ENCODE measurements at places on chromosomes 3 and 15.

- no peak for DNase-seq
Measured at GRCh38 chr3:100531093-100531492, 38.7 kb downstream of the TMEM45A start.

GRCh38 chr3:18670759-18671158 is 245.6 kb upstream of the SATB1 start:
- DNase-seq: no peak

DNA sequence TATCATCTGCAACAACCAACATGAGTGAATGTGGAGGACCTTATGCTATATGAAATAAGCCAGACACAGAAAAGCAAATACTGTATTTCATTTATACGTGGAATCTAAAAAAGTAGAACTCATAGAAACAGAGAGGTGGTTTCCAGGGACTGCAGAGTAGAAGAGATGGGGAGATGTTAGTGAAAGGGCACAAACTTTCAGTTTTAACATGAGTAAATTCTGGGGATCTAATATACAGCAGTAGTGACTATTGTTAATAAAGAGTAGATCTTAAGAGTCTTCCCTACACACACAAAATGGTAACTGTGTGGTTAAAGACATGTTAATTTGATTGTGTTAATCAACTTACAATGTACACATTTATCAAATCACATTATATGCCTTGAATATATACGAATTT is 20.9 kb upstream of the MELTF start:
- DNase-seq: no peak

GRCh38 chr3:79038636-79039035 is 729.2 kb downstream of the ROBO1 start:
- DNase-seq: no peak

- DNase-seq: no peak
Measured at GRCh38 chr3:25783661-25784512, 644 bp upstream of the NGLY1 start.

- no peak for DNase-seq
Measured at GRCh38 chr3:72153477-72154314, 368.7 kb upstream of the PROK2 start.

DNA sequence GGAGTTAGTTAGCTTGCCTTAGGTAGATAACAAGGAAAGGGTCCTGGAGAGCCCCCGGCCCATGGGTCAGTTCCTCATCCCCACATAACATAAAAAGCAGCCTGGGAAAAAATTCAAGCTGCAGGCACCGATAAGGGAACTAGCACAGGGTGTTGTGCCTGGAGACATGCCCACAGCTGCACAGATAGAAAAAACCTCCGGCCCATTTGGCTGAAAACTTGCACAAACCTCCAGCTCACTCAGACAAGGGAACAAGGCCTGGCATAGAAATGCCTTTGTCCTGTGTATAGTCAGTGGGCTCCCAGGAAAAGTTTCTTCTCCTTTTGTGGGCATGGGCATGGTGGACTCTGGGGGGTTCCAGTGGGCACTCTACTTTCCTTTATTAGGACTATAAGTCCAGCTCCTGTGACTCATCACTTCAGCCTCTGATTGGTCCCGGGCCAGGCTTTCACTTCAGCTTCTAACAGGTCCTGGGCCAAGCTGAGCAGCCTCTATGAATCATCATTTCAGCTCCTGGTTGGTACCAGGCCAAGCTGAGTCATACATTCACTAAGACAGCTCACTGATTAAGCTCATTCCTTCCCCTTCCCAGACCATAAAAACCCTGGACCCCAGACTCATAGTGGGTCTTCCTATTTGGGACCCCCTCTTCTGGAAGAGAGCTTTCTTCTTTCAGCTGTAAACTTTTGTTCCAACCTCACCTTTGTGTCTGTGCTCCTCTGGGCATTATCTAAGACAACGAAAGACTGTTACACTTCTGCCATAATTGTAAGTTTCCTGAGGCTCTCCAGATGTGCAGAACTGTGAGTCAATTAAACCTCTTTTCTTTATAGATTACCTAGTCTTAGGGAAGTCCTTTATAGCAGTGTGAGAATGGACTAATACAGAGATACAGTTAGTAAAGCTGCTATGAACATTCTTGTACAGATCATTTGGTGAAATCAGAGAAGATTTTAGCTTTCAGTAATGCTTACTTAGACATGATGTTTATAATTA is 348.0 kb upstream of the DPPA4 start:
- DNase-seq: no peak

- no peak for DNase-seq
Measured at GRCh38 chr3:72105306-72105705, 320.4 kb upstream of the PROK2 start.

DNA sequence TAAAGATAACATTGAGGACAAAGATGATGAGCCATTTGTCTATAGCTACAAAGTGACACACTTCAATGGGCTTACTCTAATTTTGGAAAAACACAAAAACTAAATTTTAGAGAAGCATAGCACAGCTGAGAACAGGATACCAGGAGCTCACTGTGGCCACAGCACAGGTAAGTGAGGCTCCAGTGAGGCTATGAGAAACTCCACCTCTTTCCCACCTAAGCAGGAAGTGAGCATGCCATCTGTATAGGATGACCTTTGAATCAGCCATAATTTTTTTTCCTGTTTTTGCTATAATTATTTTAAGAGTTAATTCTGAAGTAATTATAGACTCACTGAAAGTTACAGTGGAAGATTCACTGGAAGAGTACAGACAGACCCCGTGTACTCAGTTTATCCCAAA is 82.1 kb upstream of the DCLK3 start:
- no peak for DNase-seq

DNA sequence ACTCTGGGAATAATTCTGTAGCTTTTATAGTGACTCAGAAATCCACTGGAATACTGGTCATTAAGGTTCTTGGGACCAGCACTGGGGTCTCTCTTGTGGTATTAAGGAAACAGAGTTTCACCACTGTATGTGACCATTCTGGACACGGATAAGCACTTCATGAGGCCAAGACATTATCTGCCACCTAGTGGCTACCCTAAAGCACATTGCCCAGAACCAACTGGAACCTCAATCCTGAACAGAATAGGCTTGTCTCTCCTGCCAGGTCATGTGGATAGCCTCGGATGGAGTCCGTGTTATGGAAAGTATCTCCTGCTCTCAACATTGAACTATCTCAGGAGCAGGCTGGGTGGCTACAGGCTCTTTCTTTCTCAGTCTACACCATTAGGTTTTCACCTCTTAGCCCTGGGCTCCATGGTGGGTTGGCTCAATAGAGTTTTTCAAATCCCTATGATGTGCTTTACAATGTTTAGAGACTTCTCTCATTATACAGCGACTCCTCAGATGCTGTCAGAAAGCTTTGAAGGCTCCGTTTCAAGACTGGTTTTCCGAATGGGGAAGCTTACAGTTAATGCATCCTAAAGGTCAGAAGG is 167.6 kb upstream of the ST8SIA2 start:
- no peak for DNase-seq

Data from activated CD4-positive, alpha-beta T cell treated with anti-CD3 and anti-CD28 coated beads for 24 hours (primary cell).